ENCODE measurements at places on chromosomes 1 and 21. TPM values are rescaled to one million over a fixed set of nuclear protein-coding genes. Genes with fewer than 3 reads are reported as not detected.

The RHBDL2 gene
- not detected for total RNA-seq

- DNase-seq = no peak
Observed at GRCh38 chr21:22925032-22925431, 1926.8 kb downstream of the NCAM2 start.

GRCh38 chr1:117118137-117118536 lies 3.4 kb downstream of the TRIM45 start:
- no peak for DNase-seq

DNA sequence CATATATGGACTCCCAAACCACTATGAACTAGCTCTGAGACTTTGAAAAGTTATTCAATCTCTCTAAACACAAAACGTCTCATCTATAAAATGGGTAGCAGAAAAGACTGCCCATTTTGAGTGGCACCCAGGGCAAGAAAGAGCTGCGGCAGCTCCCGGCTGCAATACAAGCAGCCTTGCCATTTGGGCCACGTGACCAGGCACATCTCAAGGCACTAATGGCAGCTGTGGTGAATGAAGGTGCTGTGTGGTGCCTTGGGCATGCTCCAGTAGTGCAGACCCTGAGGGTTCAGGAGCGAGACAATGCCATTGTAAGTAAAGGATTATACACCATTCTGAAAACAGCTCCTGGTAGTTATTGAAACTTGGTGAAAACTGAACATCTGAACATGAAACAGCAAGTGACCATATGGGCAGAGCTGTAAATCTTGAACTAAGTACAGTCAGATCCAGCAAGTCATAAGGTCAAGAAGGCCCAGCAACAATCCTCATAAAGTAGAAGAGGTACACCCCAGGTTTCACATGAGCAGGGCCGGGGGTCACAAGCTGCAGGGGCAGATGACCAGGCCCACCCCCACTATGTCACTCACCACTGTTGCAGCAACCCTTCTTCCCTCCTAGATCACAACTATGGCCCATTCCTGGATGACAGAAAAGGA lies 39.4 kb upstream of the HIVEP3 start:
- DNase-seq = no peak

GRCh38 chr1:28897789-28898188 lies 16.6 kb upstream of the EPB41 start:
- no peak for DNase-seq
